ENCODE measurements at places on chromosomes 6 and 20.

- DNase-seq = no peak
Measured at GRCh38 chr20:59295531-59295930, 4.9 kb upstream of the EDN3 start.

DNA sequence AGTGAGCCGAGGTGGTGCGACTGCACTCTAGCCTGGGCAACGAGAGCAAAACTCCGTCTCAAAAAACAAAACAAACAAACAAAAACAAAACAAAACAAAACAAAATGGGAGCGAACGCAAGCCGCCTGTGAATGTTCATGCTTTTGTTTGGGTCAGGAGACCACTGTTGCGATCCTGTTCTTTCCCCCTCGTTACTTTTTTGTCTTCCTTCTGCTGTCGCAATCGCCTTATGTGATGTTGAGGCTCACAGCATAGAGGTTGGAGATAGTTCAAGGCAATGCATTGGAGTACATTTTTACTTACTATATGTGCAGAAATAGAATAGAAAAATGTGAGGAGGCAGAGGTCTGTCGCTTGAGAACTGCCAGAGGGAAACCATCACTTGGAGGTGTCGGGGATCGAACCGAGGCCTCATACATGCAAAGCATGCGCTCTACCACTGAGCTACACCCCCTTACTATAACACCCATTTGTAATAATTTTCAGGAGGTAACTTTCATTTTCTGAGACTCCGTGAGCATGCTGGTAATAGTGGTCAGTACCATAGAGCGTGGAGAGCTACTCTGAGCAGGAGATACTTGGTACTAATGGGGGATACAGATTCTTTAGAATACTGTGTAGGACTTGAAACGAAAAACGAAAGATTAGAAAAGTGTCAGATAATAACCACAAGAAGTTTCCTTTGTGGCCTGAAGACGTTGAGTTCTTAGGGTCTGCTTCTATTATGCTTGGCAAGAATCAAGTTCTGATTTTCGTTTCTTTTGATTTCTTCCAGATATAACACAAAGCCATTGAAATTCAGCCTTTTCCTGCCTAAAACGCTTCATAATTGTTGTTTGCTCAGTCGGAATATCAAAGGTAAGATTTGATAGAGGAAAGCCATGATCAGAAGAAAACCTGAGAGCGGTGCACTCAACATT is 121.1 kb downstream of the TRIM27 start:
- DNase-seq = no peak

- DNase-seq = peak; percentile 45
Measured at GRCh38 chr6:166572370-166573261, 13.9 kb downstream of the RAMACL start.

DNA sequence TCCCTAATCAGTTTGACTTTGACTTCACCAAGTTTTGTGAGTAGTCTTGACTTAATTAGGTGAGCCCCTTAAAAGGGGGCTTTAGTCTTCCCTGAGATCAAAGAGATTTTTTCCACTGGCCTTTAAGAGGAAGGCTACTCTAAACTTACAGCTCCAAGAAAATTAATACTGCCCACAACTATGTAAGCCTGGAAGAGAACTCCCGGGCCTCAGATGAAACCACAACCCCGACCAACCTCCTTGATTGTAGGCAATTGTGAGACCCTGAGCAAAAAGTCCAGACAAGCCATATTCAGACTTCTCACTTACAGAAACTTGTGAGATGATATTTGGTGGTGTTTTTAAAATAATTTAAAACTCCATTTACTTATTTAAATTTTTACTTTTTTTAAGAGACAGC is 18.1 kb downstream of the SNX3 start:
- DNase-seq = no peak

DNA sequence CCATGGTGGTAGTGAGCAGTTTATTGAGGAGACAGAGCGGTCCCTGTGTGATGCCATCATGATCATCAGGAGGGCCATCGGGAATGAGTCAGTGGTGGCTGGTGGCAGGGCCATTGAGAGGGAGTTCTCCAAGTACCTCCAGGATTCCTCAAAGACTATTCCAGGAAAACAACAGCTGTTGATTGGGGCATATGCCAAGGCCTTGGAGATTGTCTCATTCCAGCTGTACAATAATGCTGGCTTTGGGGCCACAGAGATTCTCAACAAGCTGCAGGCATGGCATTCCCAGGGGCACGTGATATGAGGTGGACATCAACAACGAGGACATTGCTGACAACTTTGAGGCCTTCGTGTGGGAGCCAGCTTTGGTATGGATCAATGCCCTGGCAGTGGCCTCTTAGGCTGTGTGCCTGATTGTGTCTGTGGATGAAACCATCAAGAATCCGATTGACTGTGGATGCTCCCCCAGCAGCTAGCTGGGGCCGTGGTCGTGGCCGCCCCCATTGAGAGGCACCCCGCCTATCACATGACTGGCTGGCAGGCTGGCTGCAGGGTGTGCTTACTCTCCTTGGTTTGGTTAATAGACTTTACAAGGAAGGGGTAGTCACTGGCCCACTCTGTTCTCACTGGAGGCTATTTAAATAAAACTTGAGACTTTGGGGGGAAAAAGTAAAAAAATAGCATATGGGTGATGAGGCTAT is 16.7 kb downstream of the RAET1E start:
- no peak for DNase-seq

- no peak for DNase-seq
Measured at GRCh38 chr20:62149532-62150309, 6.2 kb downstream of the SS18L1 start.

- no peak for DNase-seq
Measured at GRCh38 chr6:132515386-132515785, 2.5 kb upstream of the STX7 start.

- DNase-seq = no peak
Measured at GRCh38 chr6:20360471-20361119, 41.1 kb upstream of the E2F3 start.

DNA sequence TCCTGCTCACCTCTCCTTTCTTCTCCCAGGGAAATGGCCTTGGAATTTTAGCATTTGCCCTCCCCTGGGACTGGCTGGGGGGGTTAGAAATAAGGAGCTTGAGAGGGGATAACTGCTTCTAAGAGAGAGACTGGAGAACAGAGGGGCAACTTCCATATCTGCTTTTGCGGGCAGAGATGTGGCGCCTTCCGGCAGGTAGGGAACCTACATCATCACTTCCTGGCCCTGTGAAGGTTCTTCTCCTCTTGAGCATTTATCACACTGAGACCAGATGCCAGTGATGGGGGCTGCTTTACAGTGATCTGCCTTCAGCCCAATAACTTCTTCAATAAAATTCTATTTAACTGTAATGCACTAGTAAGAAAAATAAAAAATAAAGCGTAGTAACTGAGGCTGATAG is 48.1 kb downstream of the TBC1D7 start:
- DNase-seq = no peak

GRCh38 chr20:33263784-33264183 is 19.2 kb upstream of the BPIFB1 start:
- no peak for DNase-seq

All from suppressor macrophage (primary cell).